Hematopoietic multipotent progenitor cell treated with erythropoietin and hydrocortisone succinate and interleukin-3 and kit ligand, for 17 days (in vitro differentiated cells): ENCODE measurements at places on chromosomes 5 and 9.

- no peak for DNase-seq
Observed at GRCh38 chr5:116444373-116445295, 130.0 kb downstream of the SEMA6A start.

- DNase-seq = no peak
Observed at GRCh38 chr5:21680641-21681040, 1172.5 kb downstream of the CDH12 start.

DNA sequence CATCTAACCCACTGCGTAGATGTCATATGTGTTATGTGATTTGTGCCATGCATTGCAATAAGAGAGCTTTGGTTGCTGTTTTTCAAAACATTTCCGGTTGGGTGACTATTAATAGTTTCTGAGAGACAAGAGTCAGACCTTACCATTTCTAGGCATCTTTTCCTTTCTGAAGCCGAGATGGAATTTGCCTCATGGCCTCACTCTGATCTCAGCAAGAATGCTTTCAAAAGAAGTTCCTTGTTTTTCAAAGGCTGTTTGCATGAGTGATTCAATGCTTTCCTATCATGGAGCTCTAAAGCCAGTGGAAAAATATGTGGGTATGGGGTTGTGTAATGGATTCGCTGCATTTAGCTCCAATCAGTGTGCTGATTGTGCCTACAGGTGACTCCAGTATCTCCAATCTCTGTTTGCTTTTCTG lies 203.1 kb upstream of the PPP1R2B start:
- DNase-seq = no peak

- DNase-seq = no peak
Observed at GRCh38 chr9:120413121-120414048, 166.6 kb downstream of the CDK5RAP2 start.

GRCh38 chr5:41875121-41875520 lies 4.9 kb upstream of the OXCT1 start:
- no peak for DNase-seq

- DNase-seq = no peak
Observed at GRCh38 chr5:172417983-172418630, 36.2 kb downstream of the SH3PXD2B start.

DNA sequence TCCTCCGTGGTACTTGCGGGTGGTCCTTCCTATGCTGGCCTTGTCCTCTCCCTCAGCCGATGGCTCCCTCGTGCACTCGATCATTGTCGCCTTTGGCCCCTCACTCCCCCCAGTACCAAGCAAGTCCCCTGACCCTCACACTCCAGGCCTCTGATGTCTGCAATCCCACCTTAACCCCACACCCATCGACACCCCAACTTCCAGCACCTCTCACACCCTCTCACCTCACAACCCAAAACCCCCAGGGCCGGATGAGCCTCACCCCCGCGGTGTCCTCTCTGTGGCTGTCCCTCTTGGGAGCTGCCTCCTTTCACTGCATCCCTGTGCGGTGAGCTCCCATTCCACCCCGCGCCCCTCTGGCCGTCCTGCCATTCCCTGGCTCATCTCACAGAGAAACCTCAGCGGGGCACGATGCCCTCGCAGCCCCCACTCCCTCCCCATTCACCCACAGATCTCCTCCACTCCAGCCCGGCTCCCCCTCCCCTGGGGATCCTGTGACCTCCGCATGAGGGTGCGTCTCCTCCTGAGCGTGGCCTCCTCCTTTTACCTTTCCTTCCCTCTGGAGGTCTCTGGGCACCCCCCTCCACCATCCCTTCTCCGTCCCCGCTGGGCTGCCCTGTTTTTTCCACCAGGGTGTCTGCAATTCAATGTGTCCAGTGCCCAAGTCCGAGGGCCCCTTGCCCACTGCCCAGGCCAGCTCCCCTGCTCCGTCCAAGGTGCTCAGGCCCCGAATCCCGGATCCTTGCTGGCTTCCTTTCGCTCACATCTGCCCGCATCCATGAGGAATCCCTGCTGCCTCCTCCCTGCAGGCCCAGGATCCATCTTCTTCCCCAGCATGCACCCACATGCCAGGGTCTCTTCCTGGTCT lies 15.8 kb upstream of the RNU6ATAC start:
- no peak for DNase-seq

- no peak for DNase-seq
Observed at GRCh38 chr9:83209188-83209731, 146.3 kb upstream of the RASEF start.

- no peak for DNase-seq
Observed at GRCh38 chr9:5947912-5948311, 57.2 kb downstream of the MLANA start.

DNA sequence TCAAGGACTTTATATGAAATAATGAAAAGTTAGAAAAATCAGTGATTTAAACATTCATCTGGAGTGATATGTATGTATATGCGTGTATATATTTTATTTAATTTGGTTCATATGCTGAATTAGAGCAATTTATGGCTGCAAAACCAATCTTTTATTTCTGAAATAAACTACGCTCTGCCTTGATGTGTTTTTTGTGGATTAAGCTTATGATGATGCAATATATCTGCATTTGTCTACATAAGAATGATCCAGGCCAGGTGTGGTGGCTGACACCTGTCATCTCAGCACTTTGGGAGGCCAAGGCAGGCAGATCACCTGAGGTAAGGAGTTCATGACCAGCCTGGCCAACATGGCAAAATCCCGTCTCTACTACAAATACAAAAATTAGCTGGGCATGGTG lies 1842.3 kb upstream of the CDH6 start:
- DNase-seq = no peak

- no peak for DNase-seq
Observed at GRCh38 chr9:75198436-75198835, 110.1 kb downstream of the OSTF1 start.

GRCh38 chr5:126000507-126000906 lies 422.7 kb upstream of the GRAMD2B start:
- DNase-seq = no peak
